Stimulated activated CD4-positive, alpha-beta T cell treated with anti-CD3 and anti-CD28 coated beads, Interleukin-15, amount 100 ng/mL, for 1 hour (primary cell): ENCODE measurements at places on chromosomes 7 and 10.
A peak's percentile ranks its signal among the peaks of the same experiment; 100 is the strongest.

- DNase-seq = no peak
Measured at GRCh38 chr10:71780719-71781118, 7.4 kb upstream of the VSIR start.

DNA sequence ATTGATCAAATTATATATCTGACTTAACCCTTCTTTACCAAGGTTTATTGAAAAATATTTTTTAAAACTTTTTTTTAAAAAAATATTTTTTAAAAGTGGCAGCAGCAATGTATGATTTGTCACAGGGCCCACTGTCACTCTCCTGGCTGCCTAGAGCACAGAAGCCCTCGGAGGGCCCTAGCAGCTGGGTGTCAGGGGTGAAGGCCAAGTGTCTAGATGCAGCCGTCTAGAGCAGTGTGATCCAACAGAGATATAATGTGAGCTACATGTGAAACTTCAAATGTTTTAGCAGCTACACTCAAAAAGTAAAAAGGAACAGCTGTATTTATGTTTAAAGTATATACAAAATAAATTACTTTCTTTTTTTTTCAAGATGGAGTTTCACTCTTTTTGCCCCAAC, 112.7 kb downstream of the ARHGAP22 start:
- DNase-seq = no peak

DNA sequence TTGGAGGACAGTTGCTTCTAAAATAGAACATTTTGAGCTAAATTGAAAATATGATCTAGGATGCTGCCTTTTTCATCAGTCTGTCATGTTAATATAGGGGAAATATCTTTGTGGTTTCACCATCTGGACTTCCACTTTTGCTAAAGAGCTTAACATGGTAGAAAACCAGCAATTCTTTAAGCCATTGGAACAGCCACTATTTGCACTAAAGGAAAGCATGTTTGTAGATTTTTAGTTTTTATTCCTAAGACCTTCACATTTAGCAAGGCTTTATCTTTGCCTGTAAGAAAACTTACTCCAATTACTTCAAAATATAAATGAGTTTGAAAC, 291.0 kb downstream of the RNLS start:
- DNase-seq = no peak

- DNase-seq = peak; percentile 26
Measured at GRCh38 chr10:80202934-80203834, 2.2 kb downstream of the ANXA11 start.

GRCh38 chr7:82528577-82529310, 85.2 kb upstream of the CACNA2D1 start:
- no peak for DNase-seq

- peak; percentile 37 for DNase-seq
Measured at GRCh38 chr7:148914208-148914777, 30.2 kb upstream of the EZH2 start.

- DNase-seq = no peak
Measured at GRCh38 chr7:84669177-84669732, 474.7 kb upstream of the SEMA3A start.

GRCh38 chr10:97180363-97180755, 5.4 kb downstream of the SLIT1 start:
- no peak for DNase-seq

DNA sequence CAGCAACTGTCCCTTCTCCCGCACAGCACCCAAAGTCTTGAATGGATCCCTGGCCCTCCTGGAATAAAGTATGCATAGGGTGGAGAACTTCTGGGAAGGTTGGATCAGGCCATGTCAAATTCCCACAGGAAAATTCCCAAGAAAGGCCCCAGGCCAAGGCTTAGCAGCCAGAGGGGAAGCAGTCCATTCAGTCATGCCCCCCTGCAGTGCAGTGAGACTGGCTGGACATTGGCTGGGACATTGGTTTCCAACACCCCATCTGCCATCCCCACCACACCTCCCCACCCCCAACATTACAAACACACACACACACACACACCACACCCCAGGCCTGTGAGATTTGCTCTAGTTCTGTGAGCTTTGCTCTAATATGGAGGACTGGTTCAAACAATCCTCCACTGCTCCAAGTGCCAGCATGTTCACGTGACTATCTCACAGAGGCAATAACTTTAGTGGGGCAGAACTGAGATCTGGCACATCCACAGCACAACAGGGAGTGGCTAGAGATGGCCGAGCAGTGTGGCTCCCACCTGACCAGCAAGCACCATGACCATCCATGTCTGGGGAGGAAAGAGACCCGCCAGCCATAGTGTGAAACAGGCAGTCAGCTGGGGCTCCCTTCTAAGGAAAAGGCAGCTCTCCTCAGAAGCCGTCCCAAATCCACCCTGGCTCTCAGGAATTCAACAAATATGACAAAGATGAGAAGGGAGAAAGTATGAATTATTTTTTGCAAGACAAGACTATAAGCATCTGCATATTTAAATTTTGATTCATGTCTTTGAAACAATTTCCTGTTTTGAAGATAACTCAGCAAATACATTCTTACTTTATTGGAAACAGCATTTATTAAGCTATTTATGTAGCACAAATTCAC, 6.7 kb upstream of the FAM170B start:
- no peak for DNase-seq

- no peak for DNase-seq
Measured at GRCh38 chr10:32938554-32939061, 19.4 kb downstream of the ITGB1 start.

DNA sequence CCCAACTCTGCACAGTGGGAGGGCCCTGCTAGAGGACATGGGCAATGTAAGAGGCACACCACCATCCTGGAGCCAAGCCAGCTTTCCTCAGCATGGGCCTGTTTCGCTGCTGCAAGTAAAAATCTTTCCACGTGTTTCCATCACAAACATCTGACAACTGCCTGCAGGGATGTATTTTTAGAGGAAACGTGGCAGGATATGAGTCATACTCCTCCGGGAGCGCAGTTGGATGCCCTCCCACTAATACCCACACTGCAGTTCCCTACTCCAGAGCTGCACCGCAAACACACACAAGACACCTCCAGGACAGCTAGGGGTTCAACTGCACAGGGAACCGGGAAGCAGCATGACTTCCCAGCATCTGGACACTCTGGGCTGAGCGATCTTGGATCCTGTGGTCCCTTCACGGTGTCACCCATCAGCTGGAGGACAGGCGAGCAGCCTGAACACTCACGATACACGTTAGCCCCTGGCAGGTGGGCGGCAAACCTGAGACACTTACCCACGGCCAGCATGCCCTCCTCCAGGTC, 26.1 kb downstream of the PLAC9 start:
- DNase-seq = no peak

DNA sequence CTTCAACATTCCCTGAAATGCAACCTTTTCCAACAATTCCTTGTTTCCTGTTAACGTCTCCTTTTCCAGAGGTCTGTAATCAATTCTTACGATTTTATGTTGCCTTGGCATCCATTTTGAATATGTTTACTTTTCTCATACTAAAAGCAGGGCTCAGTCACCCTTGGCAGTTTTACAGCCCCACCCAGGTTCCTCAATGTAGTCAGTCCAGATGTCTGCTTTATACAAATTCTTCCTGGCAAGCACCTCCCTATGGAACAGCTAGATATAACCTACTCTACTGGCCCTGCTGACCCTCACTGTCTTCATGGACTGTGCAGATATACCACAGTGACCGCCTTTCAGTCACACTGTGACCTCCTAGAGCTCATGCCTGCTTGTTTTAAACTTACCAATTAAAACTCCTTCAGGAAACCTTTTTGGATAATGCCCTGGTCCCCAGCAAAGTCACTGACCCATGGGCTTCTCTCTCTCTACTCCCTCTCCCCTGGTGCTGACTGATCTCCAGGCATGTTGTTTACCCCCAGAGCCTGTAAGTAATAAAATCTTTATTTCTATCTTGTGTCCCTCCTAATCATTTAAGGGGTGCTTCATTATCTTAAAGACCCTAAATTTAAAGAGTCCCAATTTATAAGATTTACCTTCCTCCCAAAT, 147.1 kb upstream of the STEAP1 start:
- DNase-seq = no peak
